Activated CD4-positive, alpha-beta T cell treated with anti-CD3 and anti-CD28 coated beads, Interleukin-2, amount 50 U/mL, for 48 hours (primary cell): ENCODE measurements at places on chromosomes 3 and 15.
A peak's percentile ranks its signal among the peaks of the same experiment; 100 is the strongest.

DNA sequence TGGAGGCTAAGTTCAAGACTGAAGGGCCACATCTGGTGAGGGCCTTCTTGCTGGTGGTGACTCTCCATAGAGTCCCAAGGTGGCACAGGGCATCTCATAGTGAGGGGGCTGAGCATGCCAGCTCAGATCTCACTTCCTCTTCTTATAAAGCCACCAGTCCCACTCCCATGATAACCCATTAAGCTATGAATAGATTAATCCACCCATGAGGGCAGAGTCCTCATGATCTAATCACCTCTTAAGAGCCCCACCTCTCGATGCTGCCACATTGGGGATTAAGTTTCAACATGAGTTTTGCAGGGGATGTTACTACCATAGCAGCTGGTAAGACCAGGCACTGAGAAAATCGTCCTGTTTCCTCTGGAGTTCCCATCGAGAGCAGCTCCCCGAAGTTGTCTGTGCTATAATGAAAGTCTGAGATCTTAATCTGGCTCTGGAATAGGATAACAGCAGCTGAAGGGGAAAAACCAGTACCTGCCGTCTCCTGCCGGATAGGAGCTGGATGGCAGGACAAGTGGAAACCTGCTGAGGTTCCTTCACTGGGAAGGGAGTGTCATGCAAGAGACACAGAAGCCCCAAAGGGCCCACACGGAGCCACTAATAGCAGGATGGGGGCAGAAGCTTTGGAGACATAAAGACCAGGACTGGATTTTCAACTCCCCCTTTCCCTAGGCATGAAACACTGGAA lies 79.5 kb upstream of the EPHB3 start:
- no peak for DNase-seq

GRCh38 chr15:44545913-44546802 lies 9.2 kb downstream of the EIF3J start:
- DNase-seq: peak; percentile 46

- no peak for DNase-seq
Measured at GRCh38 chr3:14518432-14518802, 21.7 kb downstream of the GRIP2 start.

GRCh38 chr3:141793476-141794260 lies 30.5 kb downstream of the GRK7 start:
- DNase-seq: no peak
